Activated CD4-positive, alpha-beta memory T cell treated with anti-CD3 and anti-CD28 coated beads for 36 hours (primary cell): ENCODE measurements at places on chromosomes 13 and 19. TPM values are rescaled to one million over a fixed set of nuclear protein-coding genes. Genes with fewer than 3 reads are reported as not detected.

RAP2A gene
- 15.4 TPM for total RNA-seq

PRKCSH gene
- total RNA-seq, result 264 TPM

KIR2DL3 gene
- total RNA-seq, result not detected

KCNC3 gene
- total RNA-seq, result 5.4 TPM

MRPS12 gene
- total RNA-seq, result 67.3 TPM

ACER1 gene
- not detected for total RNA-seq

GRCh38 chr19:50877338-50877737, 4.1 kb downstream of the KLK2 start:
- H3K27me3 ChIP-seq, result peaks cover 29% of the 10 kb centered on the region
- no peaks in the 10 kb centered on the region for H3K36me3 ChIP-seq
- DNase-seq, result no peak
- H3K27ac ChIP-seq, result no peak overlapping the region

DNA sequence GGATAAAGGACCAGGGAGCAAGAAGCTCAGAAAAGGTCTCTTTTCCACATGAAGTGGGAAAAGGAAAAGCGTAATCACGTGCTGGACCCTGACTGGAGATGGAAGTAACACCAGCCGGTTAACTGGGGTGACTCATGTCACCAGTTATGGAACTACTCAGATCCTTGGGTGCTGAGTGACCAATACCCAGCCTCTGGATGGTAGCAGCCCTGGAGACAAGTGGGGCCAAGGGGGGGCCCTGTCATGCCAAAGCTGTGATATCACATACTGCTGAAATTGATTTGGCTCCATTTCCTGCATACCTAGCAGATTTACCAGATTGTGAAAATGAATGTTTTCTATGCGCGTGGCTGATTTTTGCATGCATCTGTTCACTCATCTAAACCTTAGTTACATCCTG, 158.9 kb downstream of the ZIC5 start:
- no peaks in the 10 kb centered on the region for H3K36me3 ChIP-seq
- H3K27ac ChIP-seq, result no peak overlapping the region
- no peak overlapping the region for H3K4me3 ChIP-seq

GRCh38 chr19:29876414-29876813, 64.6 kb downstream of the CCNE1 start:
- peaks cover 19% of the 10 kb centered on the region for H3K27me3 ChIP-seq
- no peak overlapping the region for H3K4me3 ChIP-seq
- peaks cover 9% of the 10 kb centered on the region for H3K4me1 ChIP-seq
- no peaks in the 10 kb centered on the region for H3K36me3 ChIP-seq

GRCh38 chr13:40508127-40508526, 158.3 kb downstream of the FOXO1 start:
- peaks cover 39% of the 10 kb centered on the region for H3K4me1 ChIP-seq
- DNase-seq, result no peak
- H3K27ac ChIP-seq, result no peak overlapping the region
- no peak overlapping the region for H3K4me3 ChIP-seq
- H3K36me3 ChIP-seq, result no peaks in the 10 kb centered on the region

GRCh38 chr13:29458419-29458818, 137.1 kb downstream of the SLC7A1 start:
- no peaks in the 10 kb centered on the region for H3K36me3 ChIP-seq
- DNase-seq, result no peak
- no peak overlapping the region for H3K4me3 ChIP-seq
- peaks cover 14% of the 10 kb centered on the region for H3K27me3 ChIP-seq

GRCh38 chr19:2230807-2231533, 5.2 kb downstream of the PLEKHJ1 start:
- no peak for DNase-seq
- no peak overlapping the region for H3K4me3 ChIP-seq
- peaks cover 27% of the 10 kb centered on the region for H3K36me3 ChIP-seq

DNA sequence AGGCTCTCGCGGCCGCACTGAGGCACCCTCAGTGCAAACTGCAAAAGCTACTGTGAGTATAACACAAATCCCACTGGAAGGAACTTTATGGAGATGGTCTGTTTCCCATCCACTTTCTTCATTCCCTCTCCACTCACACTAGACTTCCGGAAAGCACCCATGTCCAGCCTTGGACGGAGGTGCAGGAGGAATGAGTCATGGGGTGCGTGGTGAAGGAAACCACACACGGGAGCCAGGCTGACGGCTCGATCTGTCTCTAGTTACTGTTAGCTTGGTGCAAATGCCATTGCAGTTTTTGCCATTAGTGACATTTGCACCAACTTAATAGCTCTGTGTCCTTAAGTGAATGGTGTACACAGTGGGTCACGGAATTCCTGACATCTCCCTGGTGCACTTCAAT, 14.6 kb downstream of the NLRP8 start:
- H3K4me3 ChIP-seq, result no peak overlapping the region
- H3K27me3 ChIP-seq, result no peaks in the 10 kb centered on the region
- H3K27ac ChIP-seq, result no peak overlapping the region
- H3K4me1 ChIP-seq, result no peaks in the 10 kb centered on the region

GRCh38 chr19:41344162-41344561, 9.6 kb downstream of the TGFB1 start:
- DNase-seq, result no peak
- peaks cover 31% of the 10 kb centered on the region for H3K4me1 ChIP-seq
- peak overlapping the region; percentile 1 for H3K27ac ChIP-seq
- no peak overlapping the region for H3K4me3 ChIP-seq
- H3K27me3 ChIP-seq, result no peaks in the 10 kb centered on the region
- H3K36me3 ChIP-seq, result peaks cover 48% of the 10 kb centered on the region

- no peaks in the 10 kb centered on the region for H3K4me1 ChIP-seq
- H3K4me3 ChIP-seq, result no peak overlapping the region
- no peaks in the 10 kb centered on the region for H3K27me3 ChIP-seq
- H3K27ac ChIP-seq, result no peak overlapping the region
- H3K36me3 ChIP-seq, result no peaks in the 10 kb centered on the region
- DNase-seq, result no peak
Measured at GRCh38 chr13:105031306-105031705, 1504.2 kb downstream of the EFNB2 start.

- H3K36me3 ChIP-seq, result peaks cover 4% of the 10 kb centered on the region
- DNase-seq, result peak; percentile 75
- H3K4me1 ChIP-seq, result peaks cover 22% of the 10 kb centered on the region
- H3K27me3 ChIP-seq, result no peaks in the 10 kb centered on the region
Measured at GRCh38 chr13:20411638-20412342, 113.9 kb downstream of the CRYL1 start.

DNA sequence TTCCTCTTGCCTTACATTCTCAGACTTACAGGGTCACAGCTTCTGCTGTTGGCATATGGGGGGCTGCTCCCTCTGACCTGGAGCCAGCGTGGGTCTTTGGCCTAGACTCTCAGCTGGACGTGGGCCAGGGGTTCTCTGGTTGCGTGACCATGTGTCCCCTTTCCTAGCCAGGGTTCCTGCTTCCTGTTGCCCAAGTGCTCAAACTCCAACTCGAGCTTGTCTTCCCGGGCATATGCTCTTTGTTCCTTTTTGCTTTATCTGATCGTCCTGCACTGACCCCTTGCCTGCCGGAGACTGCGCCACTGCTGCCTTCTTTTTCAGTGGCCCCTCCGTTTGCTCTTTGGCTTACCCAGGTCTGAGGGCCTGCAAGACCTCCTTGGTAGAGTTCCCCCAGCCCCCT, 25.3 kb upstream of the GPR183 start:
- no peak for DNase-seq
- H3K27me3 ChIP-seq, result no peaks in the 10 kb centered on the region
- H3K36me3 ChIP-seq, result peaks cover 33% of the 10 kb centered on the region

DNA sequence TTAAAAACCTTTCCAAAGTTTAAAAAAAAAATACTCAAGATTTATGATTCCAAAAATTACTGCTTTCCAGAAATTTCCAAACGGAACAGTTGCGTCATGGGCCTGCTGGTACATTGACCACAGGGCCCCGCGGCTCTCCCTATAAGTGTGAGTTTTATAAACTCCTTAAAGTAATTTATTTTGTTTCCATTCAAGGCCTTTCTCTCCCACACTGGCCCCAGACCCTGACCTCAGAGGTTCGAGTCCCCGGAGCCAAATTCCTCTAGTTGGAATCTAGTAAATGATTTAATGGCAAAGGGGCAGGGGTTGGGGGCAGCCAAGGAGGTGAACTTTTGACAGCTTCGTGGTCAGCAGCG, 97.5 kb downstream of the INSR start:
- peak overlapping the region; percentile 71 for H3K4me3 ChIP-seq
- H3K27me3 ChIP-seq, result peaks cover 9% of the 10 kb centered on the region
- no peaks in the 10 kb centered on the region for H3K36me3 ChIP-seq
- DNase-seq, result no peak
- peaks cover 24% of the 10 kb centered on the region for H3K4me1 ChIP-seq

GRCh38 chr13:109715902-109716301, 70.5 kb downstream of the IRS2 start:
- no peak for DNase-seq
- peaks cover 2% of the 10 kb centered on the region for H3K27me3 ChIP-seq
- H3K27ac ChIP-seq, result no peak overlapping the region

GRCh38 chr13:110197026-110197425, 109.9 kb downstream of the COL4A1 start:
- no peak overlapping the region for H3K27ac ChIP-seq
- H3K27me3 ChIP-seq, result peaks cover 11% of the 10 kb centered on the region
- no peaks in the 10 kb centered on the region for H3K36me3 ChIP-seq
- no peaks in the 10 kb centered on the region for H3K4me1 ChIP-seq
- H3K4me3 ChIP-seq, result no peak overlapping the region

GRCh38 chr19:36408101-36408500, 10.3 kb downstream of the ZFP82 start:
- peaks cover 77% of the 10 kb centered on the region for H3K36me3 ChIP-seq
- no peaks in the 10 kb centered on the region for H3K27me3 ChIP-seq
- H3K27ac ChIP-seq, result no peak overlapping the region

DNA sequence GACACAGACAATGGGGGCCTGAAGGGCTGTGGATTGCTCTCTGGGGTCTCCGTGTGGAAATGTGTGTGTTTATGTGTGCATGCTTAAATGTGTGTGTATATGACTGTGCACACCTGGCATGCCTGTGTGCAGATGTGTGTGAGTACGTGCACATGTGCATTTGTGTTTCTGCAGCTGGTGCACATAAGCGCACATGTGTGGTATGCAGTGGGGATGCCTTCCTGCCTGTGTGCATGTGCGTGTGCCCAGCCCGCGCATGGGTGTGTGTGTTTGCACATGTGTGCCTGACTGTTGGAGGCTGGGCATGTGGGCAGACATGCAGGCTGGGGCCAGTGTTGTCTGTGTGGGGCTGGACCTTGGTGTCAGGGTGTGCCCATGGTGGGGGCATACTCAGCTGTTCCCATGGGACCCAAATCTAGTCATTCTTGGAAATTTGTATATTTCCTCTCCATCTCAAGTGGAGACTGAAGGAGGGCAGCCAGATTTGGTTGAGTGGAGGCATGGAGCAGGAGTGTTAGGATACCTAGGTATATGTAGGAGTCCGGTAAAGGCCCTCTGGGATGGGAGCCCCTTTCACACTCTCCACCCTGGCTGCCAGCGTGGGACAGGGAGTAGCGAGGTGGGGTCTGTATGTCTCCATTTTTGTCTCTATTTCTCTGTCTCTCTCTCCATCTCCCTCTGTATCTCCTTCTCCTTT, 49.9 kb downstream of the CELF5 start:
- peaks cover 10% of the 10 kb centered on the region for H3K4me1 ChIP-seq
- no peaks in the 10 kb centered on the region for H3K36me3 ChIP-seq
- no peak overlapping the region for H3K27ac ChIP-seq
- H3K27me3 ChIP-seq, result peaks cover 21% of the 10 kb centered on the region
